ENCODE measurements at places on chromosomes 13 and 19. TPM values are rescaled to one million over a fixed set of nuclear protein-coding genes. Genes with fewer than 3 reads are reported as not detected.

Gene FBXO17
- 32.3 TPM for polyA plus RNA-seq

Gene ZNF540
- polyA plus RNA-seq, result 3.6 TPM

Gene OR7G3
- polyA plus RNA-seq, result not detected

Gene NLRP12
- polyA plus RNA-seq, result 0.46 TPM

Gene TBXA2R
- polyA plus RNA-seq, result 3.4 TPM

Gene REXO1
- 24.2 TPM for polyA plus RNA-seq

Gene ZNF579
- 12.7 TPM for polyA plus RNA-seq

Gene CGB1
- not detected for polyA plus RNA-seq

Gene ADGRE3
- not detected for polyA plus RNA-seq

Gene CSNK1A1L
- polyA plus RNA-seq, result not detected

Gene SLITRK6
- 4.4 TPM for polyA plus RNA-seq

Gene TUBA3C
- polyA plus RNA-seq, result not detected

Gene GNG8
- polyA plus RNA-seq, result not detected

Gene CYP4F22
- not detected for polyA plus RNA-seq

Gene POLRMT
- polyA plus RNA-seq, result 36.0 TPM

Gene CGB5
- not detected for polyA plus RNA-seq

Gene JSRP1
- 111 TPM for polyA plus RNA-seq

Gene MEGF8
- 30.9 TPM for polyA plus RNA-seq

Gene ZNF417
- 14.7 TPM for polyA plus RNA-seq

Gene DHX34
- polyA plus RNA-seq, result 14.1 TPM

Gene GJB2
- 0.53 TPM for polyA plus RNA-seq

Gene GIPR
- 1.7 TPM for polyA plus RNA-seq

Gene CYP2F1
- not detected for polyA plus RNA-seq

Gene ARGLU1
- polyA plus RNA-seq, result 142 TPM

Gene KLK3
- polyA plus RNA-seq, result not detected

All from hindlimb muscle (tissue), 1 donor.